ENCODE measurements at places on chromosomes 5 and 9. TPM values are rescaled to one million over a fixed set of nuclear protein-coding genes. Genes with fewer than 3 reads are reported as not detected.

ZNF483 gene
- total RNA-seq = 1.8 TPM

CNTFR gene
- total RNA-seq = not detected

CBY3 gene
- total RNA-seq = not detected

NUTM2G gene
- not detected for total RNA-seq

FBP1 gene
- 34.4 TPM for total RNA-seq

Data from stomach (tissue), 19 donors.